CD4-positive, alpha-beta T cell treated with Interleukin-6 for 4 hours (primary cell): ENCODE measurements at places on chromosomes 2 and 18.

DNA sequence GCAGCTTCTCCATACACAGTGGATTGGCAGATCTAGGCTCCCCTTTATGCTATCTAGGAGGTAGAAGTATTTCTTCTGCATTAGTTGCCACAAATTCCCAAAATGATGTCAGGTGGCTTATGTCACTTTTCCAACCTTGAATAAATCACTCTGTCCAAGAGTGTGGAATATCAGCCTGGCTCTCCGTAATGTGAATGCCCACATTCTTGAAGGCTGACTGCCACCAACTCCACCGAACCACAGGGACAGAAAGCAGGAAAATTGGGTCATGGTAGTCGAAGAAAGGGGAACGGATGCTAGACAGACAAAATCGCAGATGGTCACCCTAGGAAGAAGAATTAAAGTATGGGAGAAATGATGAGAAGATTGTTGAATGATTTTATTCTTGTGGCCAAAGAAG is 624.9 kb upstream of the CDH2 start:
- no peak for DNase-seq

GRCh38 chr2:167825664-167826063 is 421.7 kb downstream of the STK39 start:
- no peak for DNase-seq

DNA sequence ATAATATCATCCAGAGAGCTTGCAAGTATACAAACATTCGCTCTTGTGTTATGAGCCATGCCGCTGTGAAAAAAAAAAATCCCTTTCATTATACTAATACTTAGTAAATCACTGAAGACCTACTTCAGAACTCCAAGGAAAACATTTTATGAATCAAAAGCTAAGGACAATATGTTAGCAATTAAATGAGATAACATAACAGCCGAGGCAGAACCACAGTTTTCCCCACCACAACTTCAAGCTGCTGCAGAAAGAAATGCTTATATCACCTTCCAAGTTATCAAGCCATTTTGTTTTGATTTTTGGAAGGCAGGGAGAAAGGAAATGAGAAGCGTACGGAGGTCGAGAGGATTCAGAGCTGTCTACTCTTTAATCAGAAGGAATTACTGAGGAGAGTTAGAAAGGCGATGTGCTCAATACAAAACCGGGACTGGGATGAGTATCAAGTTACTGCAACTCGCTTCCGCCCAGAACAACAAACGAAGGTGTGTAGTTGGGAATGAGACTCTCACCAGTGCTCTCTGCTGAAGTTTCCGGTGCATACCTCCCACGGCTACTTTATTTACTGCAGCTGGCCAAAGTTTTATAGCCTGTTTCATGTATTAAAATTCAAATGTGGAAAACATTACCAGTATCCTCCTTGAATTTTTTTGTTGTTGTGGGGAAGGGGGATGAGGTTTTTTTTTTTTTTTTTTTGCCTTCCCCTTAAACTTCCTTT is 292.2 kb upstream of the CCDC68 start:
- DNase-seq: no peak

- DNase-seq: no peak
These were observed 8.8 kb upstream of the CABLES1 start for GRCh38 chr18:23126376-23127056.

- DNase-seq: no peak
These were observed 163.1 kb downstream of the CCDC178 start for GRCh38 chr18:33277431-33277830.

DNA sequence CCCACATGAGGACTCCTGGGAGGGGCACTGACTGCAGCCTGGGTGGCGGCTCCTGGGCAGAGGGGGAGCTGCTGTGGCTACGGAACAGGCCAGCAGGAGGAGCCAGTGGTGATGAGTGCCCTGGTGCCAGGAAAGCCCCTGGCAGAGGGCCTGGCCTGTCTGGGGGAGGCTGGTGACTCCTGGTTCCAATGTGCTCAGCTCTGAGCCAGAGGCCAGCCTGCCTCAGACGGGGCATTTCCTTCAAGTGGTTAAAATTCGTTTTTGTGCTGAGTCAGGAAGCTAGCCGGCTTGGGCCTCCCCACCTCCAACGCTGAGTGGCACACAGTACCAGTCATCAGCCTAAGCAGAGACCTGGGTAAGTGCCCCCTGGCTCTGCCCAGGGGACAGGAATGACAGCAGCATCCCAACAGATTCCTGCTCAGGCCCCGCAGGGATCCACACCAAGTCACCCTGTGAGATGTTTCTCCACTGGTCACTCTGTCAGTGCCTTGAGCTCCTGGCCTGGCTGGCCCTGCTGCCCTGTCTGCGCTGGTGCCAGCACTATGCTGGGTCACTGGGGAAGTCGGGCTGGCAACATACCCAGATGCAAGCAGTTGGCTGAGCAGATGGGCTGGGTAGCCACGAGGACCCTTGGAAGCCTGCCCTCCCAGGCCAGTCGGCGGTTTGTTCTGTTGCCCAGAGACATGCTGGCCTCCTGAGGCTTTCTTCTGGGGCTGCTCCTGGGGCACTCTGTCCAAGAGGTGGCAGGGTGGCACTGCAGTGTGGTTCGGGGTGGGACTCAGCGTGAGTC is 7.1 kb upstream of the KLF11 start:
- peak; percentile 48 for DNase-seq
